ENCODE measurements at places on chromosomes 6 and 20. TPM values are rescaled to one million over a fixed set of nuclear protein-coding genes. Genes with fewer than 3 reads are reported as not detected.

GRCh38 chr6:29680904-29681303 is at the start of gene ZFP57:
TSS of gene ZFP57 (minus strand) at chr6:29681152. CDS start at chr6:29677003, 4,149 bp downstream.
- H3K27me3 ChIP-seq = no peaks in the 10 kb centered on the region
- H3K4me3 ChIP-seq = no peak within 1 kb of the TSS
- no peak for DNase-seq
- H3K27ac ChIP-seq = no peak within 1 kb of the TSS
- H3K4me1 ChIP-seq = peaks cover 8% of the 10 kb centered on the region

DNA sequence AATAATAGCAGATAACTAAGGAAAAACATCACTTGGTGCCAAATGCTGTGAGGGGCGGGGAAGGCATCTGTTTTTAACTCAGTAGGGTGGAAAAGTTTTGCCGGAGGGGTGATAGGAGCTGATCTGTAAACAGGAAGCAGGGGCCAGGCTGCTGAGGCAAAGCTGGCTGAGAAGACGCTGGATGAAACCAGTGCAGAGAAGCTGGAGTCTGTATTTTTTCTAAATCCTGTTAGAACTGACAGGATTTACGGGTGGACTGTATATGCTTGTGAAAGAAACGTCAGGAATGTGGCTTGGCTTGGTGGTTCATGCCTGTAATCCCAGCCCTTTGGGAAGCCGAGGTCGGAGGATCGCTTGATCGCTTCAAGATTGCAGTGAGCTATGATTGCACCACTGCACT is 5.6 kb downstream of the PCMTD2 start:
- peaks cover 4% of the 10 kb centered on the region for H3K36me3 ChIP-seq
- peak overlapping the region; percentile 69 for H3K27ac ChIP-seq
- no peak overlapping the region for H3K4me3 ChIP-seq
- H3K27me3 ChIP-seq = no peaks in the 10 kb centered on the region

GTSF1L gene
- total RNA-seq = not detected

DNA sequence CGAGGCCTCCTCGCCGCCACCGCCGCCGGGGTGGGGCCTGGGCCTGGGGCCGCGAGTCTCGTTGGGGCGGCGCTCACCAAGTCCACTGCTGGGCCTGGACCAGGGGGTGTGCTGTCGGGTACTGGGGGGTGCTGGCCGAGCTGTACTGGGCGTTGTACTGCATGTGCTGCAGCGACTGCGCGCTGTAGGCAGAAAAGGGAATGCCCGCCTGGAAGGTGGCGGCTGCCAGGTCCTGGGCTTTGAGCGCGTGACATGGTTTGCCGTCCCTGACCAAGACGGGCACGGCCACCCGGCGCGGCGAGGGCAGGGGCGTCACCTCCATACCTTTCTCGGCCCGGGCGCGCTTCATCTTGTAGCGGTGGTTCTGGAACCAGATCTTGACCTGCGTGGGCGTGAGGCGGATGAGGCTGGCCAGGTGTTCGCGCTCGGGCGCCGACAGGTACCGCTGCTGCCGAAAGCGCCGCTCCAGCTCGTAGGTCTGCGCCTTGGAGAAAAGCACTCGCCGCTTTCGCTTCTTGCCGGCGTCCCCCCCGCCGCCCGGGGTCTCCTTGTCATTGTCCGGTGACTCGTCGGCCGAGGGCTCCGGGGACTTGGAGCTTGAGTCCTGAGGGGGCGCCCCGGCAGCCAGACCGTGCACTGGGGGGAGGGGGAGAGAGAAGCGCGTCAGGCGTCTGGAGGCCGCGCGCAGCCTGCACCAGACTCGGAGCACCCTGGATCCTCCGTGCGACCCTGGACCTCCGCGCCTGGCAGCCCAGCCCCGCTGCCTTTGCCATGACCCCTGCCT is 1.8 kb downstream of the NKX2-2 start:
- peaks cover 71% of the 10 kb centered on the region for H3K27me3 ChIP-seq
- DNase-seq = peak; percentile 48
- H3K4me3 ChIP-seq = peak overlapping the region; percentile 54
- H3K4me1 ChIP-seq = peaks cover 49% of the 10 kb centered on the region
- no peak overlapping the region for H3K27ac ChIP-seq
- no peaks in the 10 kb centered on the region for H3K36me3 ChIP-seq

TUBB1 gene
- not detected for total RNA-seq

SLC4A11 gene
- 0.60 TPM for total RNA-seq

GRCh38 chr6:43687437-43688347 is at the start of gene MRPS18A:
TSS of gene MRPS18A (minus strand) at chr6:43687791. CDS start at chr6:43687779, 12 bp downstream.
- H3K36me3 ChIP-seq = peaks cover 8% of the 10 kb centered on the region
- DNase-seq = peak; percentile 91
- peak within 1 kb of the TSS; percentile 90 for H3K4me3 ChIP-seq
- H3K27ac ChIP-seq = peak within 1 kb of the TSS; percentile 89
- H3K27me3 ChIP-seq = no peaks in the 10 kb centered on the region
- H3K4me1 ChIP-seq = peaks cover 40% of the 10 kb centered on the region

DNA sequence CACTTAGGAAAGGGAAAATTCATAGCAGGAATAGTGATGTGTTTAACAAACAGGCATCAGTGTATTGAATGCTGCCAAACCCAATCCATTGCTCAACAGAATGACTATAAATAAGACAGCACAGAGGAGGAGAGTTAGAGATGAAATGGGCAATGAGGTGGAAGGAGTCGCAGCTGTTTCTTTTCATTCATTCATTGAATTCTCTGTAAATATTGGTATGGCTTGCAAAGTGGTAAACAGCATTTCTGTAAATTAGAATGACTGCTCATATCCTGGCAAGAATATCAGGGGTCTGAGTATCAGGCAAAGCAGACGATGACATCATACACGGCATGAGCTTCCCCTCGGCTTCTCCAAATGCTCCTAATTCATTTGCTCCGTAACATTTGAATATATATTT is 703.6 kb upstream of the SLC35B3 start:
- no peak overlapping the region for H3K27ac ChIP-seq
- no peak overlapping the region for H3K4me3 ChIP-seq
- no peak for DNase-seq
- H3K4me1 ChIP-seq = no peaks in the 10 kb centered on the region
- H3K36me3 ChIP-seq = no peaks in the 10 kb centered on the region

DNA sequence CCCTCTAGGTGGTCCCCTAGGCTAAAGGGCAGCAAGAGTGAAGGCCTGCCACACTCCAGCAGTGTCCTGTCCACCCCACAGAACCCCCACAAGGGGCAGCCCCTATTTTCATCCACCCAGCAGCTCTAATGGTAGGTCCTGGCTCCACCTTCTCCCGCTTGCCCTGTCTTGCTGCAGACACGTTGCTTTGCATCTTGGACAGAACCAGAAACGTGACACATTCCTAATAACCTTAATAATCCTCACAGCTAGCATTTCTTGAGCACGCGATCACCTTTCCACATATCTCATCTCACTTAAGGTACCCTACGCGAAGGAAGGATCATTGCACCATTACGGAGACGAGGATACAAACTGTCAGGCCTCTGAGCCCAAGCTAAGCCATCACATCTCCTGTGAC is 11.7 kb upstream of the SLC22A23 start:
- H3K27me3 ChIP-seq = no peaks in the 10 kb centered on the region
- H3K36me3 ChIP-seq = no peaks in the 10 kb centered on the region
- H3K4me1 ChIP-seq = peaks cover 3% of the 10 kb centered on the region
- DNase-seq = no peak
- no peak overlapping the region for H3K27ac ChIP-seq

PRND gene
- total RNA-seq = not detected

HCRTR2 gene
- not detected for total RNA-seq

DNA sequence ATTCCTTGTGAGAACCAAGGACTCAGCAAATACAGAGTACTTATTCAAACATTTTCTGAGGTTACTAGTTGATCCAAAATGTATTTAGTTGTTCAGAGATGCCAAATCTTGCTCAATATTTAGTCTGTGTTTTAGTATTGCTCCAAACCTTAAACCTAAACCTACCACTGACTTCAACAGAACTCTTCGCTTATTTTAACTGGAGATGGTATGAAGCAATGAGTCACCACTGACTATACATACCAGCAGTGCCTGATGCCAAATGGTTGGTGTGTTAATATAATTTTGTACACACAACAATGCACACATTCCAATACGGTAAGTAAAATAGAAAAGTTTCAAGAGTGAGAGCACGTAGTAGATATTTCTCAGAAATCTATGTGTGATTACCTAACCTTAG is 1.9 kb upstream of the SPTLC3 start:
- H3K4me3 ChIP-seq = no peak overlapping the region
- DNase-seq = no peak
- H3K36me3 ChIP-seq = no peaks in the 10 kb centered on the region
- H3K27ac ChIP-seq = no peak overlapping the region
- H3K4me1 ChIP-seq = peaks cover 35% of the 10 kb centered on the region

DNA sequence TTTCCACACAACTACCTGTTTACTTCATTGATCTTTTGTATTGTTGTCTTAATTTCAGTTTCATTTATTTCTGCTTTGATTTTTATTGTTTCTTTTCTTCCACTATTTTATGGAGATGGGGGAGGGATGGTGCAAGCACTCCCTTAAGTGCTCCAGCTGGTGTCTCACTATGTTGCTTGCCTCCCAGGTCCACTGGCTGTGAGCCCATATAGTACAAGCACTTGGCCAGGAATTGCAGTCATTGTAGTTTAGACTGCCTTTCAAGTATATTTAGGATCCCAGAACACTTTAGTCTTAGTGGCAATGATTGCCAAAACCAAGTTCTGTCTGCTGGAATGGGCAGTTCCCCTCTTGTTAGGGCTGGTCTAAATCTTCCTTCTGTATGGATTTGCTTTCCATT is 34.9 kb upstream of the MAN1A1 start:
- H3K27ac ChIP-seq = no peak overlapping the region
- no peaks in the 10 kb centered on the region for H3K27me3 ChIP-seq
- no peaks in the 10 kb centered on the region for H3K4me1 ChIP-seq
- peaks cover 5% of the 10 kb centered on the region for H3K36me3 ChIP-seq
- DNase-seq = no peak

DNA sequence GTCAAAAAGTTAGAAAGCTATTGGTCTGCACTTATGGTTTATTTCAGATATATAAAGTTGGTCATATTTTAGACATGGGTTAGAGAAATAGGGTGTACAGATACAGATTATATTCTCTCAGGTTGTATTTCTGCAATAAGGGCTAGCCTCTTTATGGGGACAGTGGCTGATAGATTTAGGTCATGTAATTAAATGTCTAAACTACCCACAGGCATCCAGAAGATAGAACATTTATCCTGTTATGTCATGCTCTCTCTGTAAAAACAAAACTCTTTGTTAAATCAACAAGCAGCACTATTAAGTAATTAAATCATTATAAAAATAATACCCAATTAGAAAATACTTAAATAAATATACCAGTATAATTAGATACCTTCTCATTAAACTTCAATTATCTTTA is 612.6 kb upstream of the CITED2 start:
- no peak overlapping the region for H3K4me3 ChIP-seq
- H3K4me1 ChIP-seq = peaks cover under 1% of the 10 kb centered on the region
- peaks cover 5% of the 10 kb centered on the region for H3K27me3 ChIP-seq
- DNase-seq = no peak
- no peaks in the 10 kb centered on the region for H3K36me3 ChIP-seq

DNA sequence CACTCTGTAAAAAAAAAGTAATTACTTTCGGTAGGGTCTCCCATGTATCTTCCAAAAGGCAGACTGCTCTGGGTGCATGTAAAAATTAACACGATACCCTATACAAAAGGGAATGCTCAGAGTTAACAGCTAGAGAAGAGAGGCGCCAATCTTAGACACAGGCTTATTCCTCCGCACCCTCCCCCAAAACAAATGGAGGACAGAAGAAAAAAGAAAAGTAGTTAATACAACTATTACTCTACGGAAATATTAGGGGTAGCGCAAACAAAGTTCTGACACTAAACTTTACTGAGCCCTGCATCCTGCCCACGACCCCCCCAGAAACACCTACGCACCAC is 331 bp upstream of the UFL1 start:
- H3K27ac ChIP-seq = peak overlapping the region; percentile 99
- H3K4me1 ChIP-seq = peaks cover 14% of the 10 kb centered on the region
- no peaks in the 10 kb centered on the region for H3K27me3 ChIP-seq
- DNase-seq = no peak
- peak overlapping the region; percentile 98 for H3K4me3 ChIP-seq
- peaks cover 6% of the 10 kb centered on the region for H3K36me3 ChIP-seq

DNA sequence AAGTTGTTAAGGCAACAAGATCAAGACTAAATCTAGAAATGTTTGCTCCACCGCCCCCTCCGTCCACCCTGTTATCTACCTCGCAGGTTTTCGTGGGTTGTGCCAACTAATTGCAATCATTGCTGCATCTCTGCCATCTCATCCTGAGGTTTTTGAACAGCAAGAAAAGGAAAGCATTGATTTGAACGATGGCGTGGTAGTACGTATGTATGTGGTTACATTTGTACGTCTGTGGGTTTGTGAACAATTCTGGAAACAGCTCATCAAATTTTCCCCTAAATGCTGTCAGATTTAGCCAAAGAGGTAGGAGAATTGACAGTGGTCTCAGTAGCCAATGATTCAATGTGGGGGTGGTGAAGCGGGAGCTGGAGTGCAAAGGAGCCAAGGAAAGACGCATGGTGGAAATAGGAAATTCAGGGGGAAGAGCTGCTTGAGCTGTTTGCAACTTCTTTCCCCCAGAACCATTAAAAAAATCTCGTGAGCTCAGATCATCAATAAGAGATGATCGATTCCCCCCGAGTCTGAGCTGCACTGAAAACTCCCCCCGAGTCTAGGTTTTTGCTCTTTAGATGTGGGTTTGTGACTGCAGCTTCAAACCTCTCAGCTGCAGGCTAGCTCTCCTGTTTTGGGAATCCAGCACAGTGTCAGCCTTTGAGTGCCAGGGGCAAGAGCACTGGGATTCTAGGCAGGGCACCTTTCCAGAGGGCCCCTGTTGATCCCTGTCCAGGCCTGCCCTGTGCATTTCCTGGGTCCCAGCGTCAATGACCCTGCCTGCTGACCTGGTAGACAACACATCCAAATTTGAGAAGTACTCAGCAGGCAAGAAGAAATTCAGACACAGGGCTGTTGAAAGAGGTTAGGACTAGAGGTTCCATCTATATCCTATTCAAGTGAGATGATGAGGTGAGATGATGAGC is 72.6 kb upstream of the LY86 start:
- peaks cover 18% of the 10 kb centered on the region for H3K4me1 ChIP-seq
- H3K4me3 ChIP-seq = no peak overlapping the region
- no peaks in the 10 kb centered on the region for H3K36me3 ChIP-seq
- DNase-seq = peak; percentile 84
- no peak overlapping the region for H3K27ac ChIP-seq
- peaks cover 78% of the 10 kb centered on the region for H3K27me3 ChIP-seq

DNA sequence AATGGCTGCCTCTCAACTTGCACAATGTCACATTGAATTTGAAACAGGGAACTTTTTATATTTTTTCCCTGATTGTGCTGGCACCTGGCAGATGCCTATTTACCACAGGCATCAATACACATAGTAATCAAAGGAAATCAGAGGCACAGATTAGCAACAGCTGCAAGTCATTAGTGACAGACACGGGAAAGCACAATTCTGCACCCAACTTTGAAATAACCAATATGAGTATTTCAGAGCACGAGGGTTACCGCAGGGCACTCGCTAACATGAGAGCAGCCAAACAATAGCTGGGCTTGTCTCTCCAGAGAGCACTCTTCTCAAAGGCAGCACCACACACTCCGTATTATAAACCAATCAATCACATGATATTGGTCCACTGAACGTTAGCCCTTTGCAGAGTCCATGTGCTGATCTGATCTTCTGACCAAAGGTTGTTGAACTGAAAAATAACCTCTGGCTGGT is 149.5 kb downstream of the RNF144B start:
- H3K27me3 ChIP-seq = peaks cover 36% of the 10 kb centered on the region
- H3K4me3 ChIP-seq = no peak overlapping the region

FERMT1 gene
- 0.27 TPM for total RNA-seq

- H3K27ac ChIP-seq = no peak overlapping the region
- H3K4me1 ChIP-seq = no peaks in the 10 kb centered on the region
- no peaks in the 10 kb centered on the region for H3K36me3 ChIP-seq
- no peak overlapping the region for H3K4me3 ChIP-seq
- no peak for DNase-seq
- H3K27me3 ChIP-seq = peaks cover 3% of the 10 kb centered on the region
These were observed 33.3 kb upstream of the RSPO3 start for GRCh38 chr6:127085181-127085580.

All from activated CD4-positive, alpha-beta T cell treated with anti-CD3 and anti-CD28 coated beads for 36 hours (primary cell).